Activated CD4-positive, alpha-beta T cell treated with anti-CD3 and anti-CD28 coated beads for 48 hours (primary cell): ENCODE measurements at places on chromosomes 11 and 22.

DNA sequence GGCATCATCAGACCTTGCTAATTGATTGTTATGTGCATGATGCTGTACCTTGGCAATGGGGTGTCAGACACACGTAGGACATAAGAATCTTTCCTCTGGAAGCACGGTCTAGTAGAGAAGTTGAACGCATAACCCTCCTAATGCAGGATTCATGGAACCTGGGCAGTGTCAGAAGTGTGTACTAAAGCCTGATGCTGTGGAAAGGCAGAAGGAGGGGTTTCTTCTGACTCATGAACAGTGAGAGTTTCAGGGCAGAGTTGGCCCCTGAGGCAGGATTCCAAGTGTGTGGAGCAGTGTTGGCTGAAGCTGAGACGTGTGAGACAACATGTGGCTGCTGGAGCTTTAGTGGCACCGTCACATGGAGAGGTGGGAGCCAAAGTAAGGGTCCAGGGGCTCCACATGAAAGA lies 3.5 kb downstream of the PANX1 start:
- no peak for DNase-seq

- DNase-seq = no peak
Measured at GRCh38 chr22:35197071-35197470, 60.2 kb upstream of the HMGXB4 start.

- DNase-seq = no peak
Measured at GRCh38 chr22:44272401-44272771, 40.4 kb downstream of the SHISAL1 start.

DNA sequence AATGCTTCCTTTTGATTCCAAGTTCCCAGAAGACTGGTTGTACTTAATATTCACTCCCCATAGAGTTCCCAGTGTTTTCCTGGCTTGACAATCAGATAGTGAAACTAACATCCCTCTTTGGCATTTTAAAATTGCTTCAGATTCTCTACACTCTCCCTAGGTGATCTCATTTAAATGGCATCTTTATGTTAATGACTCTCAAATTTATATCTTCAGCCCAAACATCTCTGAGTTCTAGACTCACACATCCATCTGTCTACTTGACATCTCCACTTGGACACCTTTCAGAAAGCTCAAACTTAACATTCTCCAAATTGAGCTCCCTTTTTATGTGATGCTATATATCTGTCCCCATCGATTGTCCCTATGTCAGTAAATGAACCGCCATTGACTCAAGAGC lies 232.0 kb downstream of the NTM start:
- no peak for DNase-seq

DNA sequence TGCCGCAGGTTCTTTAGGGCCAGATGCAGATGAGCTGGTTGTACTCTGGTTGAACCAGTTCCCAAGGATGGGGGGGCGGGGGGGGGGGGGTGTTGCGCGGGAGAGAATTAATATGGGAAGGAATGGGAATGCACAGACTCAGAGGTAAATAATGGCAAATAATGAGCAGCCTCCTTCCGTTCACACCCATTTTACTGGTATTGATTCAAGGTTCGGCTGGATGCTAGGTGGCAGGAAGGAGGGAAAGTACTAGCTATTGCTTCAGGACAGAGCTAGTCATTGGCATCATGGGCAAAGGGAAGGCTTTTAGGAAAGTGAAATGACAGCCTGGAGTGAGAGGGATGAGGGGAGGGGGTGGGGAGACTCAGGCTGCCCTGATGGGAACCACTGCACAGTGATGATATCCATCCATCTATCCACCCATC lies at the start of gene VSTM5:
Gene VSTM5 (minus strand): TSS at position 25 of the 425 bp plus-strand sequence. CDS start 116 bp downstream, outside the sequence.
- DNase-seq = no peak

DNA sequence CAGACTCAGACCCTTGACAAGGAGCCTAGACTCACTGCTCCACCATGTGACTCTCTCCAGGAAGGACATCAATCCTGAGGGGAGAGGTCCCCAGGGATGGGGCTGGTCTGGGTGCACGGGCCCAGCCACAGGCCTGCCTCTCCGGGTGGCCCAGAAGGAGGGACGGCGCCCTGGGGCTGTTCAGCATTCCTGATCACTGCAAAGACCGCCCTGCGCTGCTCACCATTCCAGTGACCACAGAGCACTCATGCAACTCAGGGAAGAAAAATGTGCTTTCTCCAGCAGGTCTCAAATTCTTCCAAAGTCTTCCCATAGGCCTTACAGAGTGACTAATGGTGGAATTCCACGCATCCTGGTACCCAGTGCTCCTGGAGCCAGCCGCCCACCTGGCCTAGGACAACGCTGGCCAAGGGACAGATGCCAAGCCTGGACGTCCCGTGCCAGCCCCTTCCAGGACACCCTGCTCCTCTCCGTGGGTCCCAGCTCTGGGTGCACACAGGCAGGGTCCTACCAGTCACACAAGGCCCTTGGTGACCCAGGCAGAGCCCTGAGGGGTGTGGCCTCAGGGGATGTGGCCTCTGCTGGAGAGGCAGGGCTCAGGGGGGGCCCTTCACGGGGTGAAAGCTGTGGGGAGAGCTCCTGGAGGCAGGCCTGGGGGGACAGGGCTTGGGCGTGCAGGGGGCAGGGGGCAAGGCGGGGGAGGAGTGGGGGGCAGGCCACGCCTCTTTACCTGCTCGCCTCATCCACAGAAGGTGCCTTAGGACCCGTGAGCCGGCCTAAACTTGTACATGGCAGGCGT lies 178.8 kb downstream of the IGLL1 start:
- DNase-seq = no peak
